ENCODE measurements at places on chromosomes 16 and 17.

DNA sequence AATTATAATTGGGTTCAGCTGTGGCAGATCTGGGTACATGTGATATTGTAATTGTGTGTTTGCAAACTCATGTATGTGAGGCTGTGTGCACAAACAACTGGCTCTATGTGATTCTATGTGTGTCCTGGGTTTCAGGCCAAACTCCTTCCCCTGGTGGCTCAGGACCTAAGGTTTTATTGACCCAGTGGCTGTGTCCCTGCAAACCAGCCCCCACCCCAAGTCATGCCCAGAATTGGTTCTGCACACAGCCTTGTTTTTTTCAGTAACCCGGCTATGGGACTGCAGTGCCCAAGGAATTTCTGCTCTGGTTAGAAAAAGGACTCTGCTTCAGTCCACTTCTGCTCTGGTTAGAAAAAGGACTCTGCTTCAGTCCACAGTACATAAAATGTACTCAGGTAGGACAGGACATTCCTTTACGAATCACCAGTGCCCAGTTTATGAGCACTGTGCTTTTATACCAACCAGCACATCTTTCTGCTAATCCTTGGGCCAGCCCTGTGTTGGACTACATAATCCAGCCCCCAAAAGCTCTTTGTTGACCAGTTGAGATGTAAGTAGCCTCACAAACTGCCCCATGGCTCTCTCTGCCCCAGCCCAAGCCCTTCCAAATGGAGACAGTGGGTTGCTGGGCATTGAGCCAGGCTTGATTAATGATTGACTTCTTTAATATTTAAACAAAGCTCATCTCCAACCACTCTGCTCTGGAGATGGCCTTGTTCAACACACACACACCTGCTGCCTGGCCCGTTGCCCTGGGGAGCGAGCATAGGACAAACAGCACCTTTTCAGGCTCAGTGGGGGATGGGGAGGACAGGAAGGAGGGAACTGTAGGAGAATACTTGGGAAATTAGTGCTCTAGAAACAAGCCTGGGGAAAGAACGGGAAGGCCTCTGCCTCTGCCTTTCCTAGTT is 2.9 kb upstream of the KCNH6 start:
- no peak for DNase-seq

- no peak for DNase-seq
Measured at GRCh38 chr17:82767041-82767754, 15.3 kb downstream of the TBCD start.

DNA sequence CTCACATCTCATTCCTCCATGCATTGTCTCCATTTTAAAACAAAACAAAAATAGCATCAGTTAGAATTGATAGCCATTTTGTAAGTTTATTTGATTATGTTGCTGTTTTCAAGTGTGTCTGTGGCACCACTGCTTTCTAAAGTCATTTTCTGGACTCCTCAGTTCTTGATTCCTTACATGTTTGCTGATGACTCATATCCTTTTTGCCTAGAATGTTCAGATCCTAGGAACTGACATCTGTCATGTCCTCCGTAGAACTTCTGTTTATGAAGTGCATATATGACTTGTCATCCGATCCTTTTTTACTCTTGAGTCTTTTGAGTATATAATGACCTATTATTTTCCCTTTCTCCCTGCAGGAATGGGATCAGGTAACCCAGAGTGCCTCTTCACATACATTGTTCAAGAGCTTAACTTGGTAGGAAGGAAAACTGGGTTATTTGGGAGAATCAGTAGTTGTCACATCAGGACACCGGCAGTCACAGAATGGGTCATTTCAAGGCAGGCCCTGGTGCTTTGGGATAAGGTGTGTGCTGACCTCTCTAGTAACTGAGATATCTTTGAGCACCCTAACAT is 69.2 kb downstream of the MAP2K4 start:
- no peak for DNase-seq

GRCh38 chr17:62064791-62065563 is at the start of gene MED13:
TSS of gene MED13 (minus strand) at chr17:62065278. CDS start at chr17:62065205, 73 bp downstream.
- peak; percentile 75 for DNase-seq

GRCh38 chr17:14209215-14209614 is 27.4 kb downstream of the CDRT15 start:
- DNase-seq = no peak

DNA sequence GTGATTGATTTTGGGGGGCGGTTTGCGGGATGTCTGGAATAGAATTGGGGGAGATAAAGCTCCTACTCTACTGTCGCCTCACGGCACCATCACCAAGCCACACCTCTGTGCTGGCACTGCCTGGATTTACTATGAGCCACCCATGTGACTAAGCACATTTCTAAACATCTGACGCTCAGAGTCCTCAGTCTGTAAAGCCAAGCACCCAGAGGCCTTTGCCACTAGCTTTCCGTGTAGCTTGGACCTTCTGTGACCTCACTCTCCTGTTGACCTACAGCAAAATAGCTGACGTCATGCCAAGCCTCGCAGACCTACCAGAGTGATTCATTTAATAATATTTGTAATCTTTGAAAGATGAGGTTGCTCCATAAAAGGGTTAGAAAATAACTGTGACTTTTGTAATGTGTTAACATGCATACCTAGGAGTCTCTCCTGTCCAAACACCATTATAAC is 38.5 kb upstream of the MYOCD start:
- no peak for DNase-seq

Data from type B pancreatic cell (in vitro differentiated cells).